ENCODE measurements at places on chromosomes 1 and 21. TPM values are rescaled to one million over a fixed set of nuclear protein-coding genes. Genes with fewer than 3 reads are reported as not detected.

The PKN2 gene
- 12.5 TPM for total RNA-seq

The KRTAP19-1 gene
- not detected for total RNA-seq

The LRRC53 gene
- not detected for total RNA-seq

The CFHR3 gene
- total RNA-seq: not detected

The SPRR1A gene
- total RNA-seq: not detected

The FBXO28 gene
- total RNA-seq: 20.4 TPM

The DNMT3L gene
- total RNA-seq: not detected

The SMG5 gene
- total RNA-seq: 33.0 TPM

The DEPDC1 gene
- 27.2 TPM for total RNA-seq

The FAM131C gene
- 0.45 TPM for total RNA-seq

The STUM gene
- total RNA-seq: not detected

The ZNF687 gene
- total RNA-seq: 12.5 TPM

The LAD1 gene
- not detected for total RNA-seq

The TSTD1 gene
- 4.6 TPM for total RNA-seq

The KRTAP24-1 gene
- not detected for total RNA-seq

The DDX59 gene
- total RNA-seq: 12.3 TPM

The TCEANC2 gene
- total RNA-seq: 2.4 TPM

The KRTAP19-2 gene
- total RNA-seq: not detected

The DMBX1 gene
- total RNA-seq: not detected
